ENCODE measurements at places on chromosomes 2 and 18.

- no peak for DNase-seq
Measured at GRCh38 chr18:2932247-2933181, 80.4 kb downstream of the LPIN2 start.

DNA sequence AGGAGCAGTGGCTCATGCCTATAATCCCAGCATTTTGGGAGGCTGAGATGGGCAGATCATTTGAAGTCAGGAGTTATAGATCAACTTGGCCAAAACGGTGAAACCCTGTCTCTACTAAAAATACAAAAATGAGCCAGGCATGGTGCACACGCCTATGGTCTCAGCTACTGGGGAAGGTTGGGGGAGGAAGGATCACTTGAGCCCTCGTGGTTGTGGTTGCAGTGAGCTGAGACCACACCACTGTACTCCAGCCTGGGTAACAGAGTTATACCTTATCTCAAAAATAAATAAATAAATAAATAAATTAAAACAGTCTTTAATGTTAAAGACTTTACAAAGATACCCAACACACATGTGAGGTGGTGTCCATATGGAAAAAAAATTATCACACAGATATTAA, 134.0 kb downstream of the C2orf74 start:
- no peak for DNase-seq

GRCh38 chr2:174024524-174025270, 59.5 kb upstream of the SP3 start:
- peak; percentile 91 for DNase-seq

DNA sequence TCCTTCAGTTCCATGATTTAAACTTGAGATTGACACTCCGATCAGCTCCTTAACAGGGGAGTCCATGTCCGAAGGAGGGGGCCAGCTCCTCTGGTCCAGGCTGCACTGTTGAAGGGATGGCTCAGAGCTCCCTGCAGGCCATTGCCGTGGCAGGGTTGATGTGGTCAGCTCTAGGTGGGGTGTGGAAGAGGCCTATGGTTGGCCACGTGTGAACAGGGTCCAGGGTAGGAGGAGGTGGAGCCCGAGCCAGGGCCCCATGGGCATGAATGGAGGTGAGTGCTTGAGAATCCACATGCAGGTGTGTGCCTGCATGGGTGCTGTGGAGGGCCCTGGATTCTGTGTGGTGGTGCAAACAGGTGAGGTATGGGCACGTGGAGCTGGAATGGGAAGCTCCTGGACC, 1.1 kb downstream of the SPEG start:
- DNase-seq = no peak

DNA sequence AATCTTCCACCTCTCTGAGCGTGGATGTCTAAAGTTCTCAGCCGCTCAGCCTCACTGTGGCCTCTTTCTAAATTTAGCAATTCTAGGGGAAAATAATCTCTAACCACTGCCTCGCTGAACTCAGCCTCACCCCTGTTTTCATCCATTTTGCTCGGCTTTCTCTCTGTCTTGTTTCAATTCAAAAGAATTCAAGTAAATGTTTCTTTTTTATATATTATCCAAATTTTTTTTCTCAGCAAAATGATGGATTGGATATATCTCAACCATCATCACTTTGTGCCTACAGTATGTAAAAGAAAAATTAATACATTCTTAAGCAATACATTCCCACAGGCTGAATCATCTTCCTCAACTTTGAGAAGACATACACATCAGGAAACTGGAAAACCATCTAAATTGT, 24.0 kb upstream of the GALNT5 start:
- no peak for DNase-seq

DNA sequence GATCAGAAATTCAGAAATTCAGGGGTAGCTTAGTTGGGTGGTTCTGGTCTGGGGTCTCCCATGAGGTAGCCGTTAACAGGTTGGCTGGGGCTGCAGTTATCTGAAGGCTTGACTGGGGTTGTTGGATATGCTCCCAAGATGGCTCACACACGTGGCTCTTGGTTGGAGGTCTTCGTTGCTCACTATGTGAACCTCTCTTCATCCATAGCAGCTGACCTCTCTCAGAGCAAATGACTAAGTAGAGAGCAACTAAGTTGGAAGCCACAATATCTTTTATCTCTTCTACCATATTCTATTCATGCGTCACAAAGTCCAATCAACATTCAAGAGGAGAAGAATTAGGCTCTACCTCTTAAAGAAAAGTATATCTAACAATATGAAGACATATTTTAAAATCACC, 38.7 kb upstream of the SERTAD2 start:
- DNase-seq = no peak
